ENCODE measurements at places on chromosomes 6 and 20. TPM values are rescaled to one million over a fixed set of nuclear protein-coding genes. Genes with fewer than 3 reads are reported as not detected.
A peak's percentile ranks its signal among the peaks of the same experiment; 100 is the strongest.

The CD93 gene
- not detected for total RNA-seq

DNA sequence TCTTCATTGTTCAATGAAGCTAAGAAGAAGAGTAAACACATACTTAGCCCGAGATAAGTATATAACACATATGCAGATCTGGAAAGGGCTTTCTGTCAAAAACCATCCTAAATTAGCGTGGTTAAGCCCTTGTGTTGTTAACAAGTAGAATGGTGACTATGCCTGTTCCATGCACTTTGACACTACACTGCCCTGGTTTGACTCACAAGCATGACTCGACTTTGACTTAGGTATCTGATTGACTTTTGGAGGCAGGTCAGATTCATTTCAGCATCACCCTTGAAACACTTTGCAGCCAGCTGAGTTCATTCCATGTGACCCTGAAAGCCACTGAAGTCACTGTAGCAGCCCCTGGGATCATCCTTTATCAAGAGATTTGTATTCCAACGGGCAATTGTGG lies 239.8 kb downstream of the TBX18 start:
- no peak for DNase-seq

DNA sequence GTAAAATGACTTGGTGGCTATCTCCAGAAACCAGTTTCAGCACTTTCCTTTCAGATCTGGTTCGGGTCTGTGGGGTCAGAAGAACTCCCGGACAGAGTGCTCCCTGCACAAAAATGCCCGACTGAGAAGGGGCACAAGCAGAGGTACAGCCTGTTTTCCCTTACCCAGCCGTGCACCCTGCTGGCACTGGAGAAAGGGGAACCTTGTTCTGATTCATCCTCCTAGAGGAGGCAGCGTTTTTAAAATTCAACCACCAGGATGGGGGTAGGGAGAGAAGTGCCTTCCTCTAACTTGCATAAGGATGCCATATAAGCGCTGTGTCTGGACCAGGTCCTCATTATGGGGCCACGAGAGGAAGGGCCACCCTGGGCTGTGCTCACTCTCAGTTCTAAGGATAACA lies 17.6 kb downstream of the RIMS4 start:
- no peak for DNase-seq

DNA sequence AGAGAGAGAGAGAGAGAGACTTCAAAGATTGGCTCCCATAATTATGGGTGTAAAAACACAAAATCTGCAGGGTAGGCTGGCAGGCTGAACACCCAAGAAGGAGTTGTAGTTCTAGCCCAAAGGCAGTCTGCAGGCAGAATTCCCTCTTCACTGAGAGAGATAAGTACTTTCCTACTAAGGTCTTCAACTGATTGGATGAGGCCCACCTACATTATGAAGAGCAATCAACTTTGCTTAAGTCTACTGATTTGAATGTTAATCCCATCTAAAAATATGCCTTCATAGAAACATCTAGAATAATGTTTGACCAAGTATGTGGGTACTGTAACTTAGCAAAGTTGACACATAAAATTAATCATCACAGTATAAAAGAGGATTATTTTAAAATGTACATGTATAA lies 949.7 kb downstream of the HACE1 start:
- DNase-seq: no peak

GRCh38 chr6:19492636-19493405 lies 344.3 kb upstream of the ID4 start:
- peak; percentile 4 for DNase-seq
